ENCODE measurements at places on chromosomes 1 and 21.

DNA sequence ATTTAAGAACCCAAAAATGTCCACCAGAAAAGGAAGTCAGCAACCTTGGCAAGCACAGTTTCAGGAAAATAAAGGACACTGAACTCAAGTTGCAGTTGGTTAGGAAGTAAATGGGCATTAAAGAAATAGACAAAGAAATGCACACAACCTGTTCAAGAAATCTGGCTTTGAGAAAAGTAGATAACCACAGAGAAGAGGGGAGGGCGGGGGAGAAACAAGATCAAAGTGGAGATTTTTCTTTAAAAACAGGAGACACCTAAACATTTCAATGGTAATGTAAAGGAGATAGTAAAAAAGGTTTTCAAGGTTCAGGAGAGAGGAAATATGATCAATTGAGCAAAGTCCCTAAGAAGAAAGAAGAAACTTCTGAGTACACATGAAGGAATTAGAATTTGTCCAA, 29.1 kb downstream of the SYDE2 start:
- no peaks in the 10 kb centered on the region for H3K27me3 ChIP-seq
- H3K4me1 ChIP-seq: no peaks in the 10 kb centered on the region
- no peak overlapping the region for H3K4me3 ChIP-seq
- H3K27ac ChIP-seq: no peak overlapping the region

- peaks cover 18% of the 10 kb centered on the region for H3K27me3 ChIP-seq
- peaks cover 4% of the 10 kb centered on the region for H3K4me1 ChIP-seq
- no peak overlapping the region for H3K4me3 ChIP-seq
- no peak for DNase-seq
- H3K27ac ChIP-seq: no peak overlapping the region
Observed at GRCh38 chr1:114215436-114215835, 61.8 kb upstream of the SYT6 start.

DNA sequence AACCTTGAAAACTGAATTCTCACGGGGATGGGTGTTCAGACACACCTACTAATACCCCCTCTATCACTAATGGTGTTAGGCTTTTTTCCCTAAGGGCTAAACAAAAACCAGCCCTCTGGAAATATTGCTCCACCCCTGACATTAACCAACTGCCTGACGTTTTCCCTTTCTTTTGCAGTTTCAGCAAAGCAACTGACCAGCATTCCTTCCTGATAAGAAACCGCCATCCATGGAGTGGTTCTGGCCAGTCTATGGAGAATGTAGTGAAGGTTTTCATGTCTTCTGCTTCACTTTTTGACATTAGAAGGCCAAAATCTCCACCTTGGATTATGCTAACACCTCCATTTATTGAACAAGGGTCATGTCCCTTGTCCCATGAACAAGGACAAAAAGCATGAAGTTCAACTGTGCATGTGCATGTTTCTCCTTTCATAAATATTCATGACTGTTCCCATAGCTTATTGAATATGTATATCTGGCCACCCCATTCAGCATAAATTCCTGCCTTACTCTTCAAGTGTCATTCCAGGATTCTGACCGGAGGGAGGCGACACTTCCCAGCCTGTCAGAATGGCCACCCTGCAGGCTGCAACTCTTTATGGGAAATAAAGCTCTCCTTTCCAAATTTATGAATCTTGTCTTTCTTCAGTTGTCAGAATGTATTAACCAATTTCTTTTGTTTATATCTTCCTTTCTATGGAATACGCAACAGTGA, 314.3 kb downstream of the HHIPL2 start:
- no peak for DNase-seq
- H3K27me3 ChIP-seq: no peaks in the 10 kb centered on the region
- H3K36me3 ChIP-seq: no peaks in the 10 kb centered on the region
- H3K27ac ChIP-seq: no peak overlapping the region

DNA sequence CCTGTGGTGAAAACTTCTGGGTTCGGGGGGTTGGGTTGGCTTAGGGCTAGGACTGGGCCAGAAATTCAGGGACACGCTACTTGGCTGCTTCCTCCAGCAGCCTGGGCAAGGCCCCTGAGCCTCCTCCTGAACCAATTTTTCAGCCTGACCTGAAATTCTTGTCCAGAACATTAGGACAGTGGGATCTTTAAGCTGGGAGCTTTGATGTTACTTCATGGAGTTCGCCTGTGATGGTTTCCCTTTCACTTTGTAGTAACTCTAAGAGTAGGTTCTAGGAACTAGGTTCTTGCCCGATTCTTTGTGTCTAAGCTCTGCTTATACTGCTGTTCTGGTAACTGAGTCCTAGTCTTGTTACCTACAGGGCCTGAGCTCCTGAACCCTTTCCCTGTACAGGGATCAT, 75.3 kb downstream of the S1PR1 start:
- peak overlapping the region; percentile 73 for H3K27ac ChIP-seq
- H3K36me3 ChIP-seq: no peaks in the 10 kb centered on the region
- DNase-seq: no peak
- peak overlapping the region; percentile 65 for H3K4me3 ChIP-seq
- peaks cover 15% of the 10 kb centered on the region for H3K27me3 ChIP-seq
- peaks cover 62% of the 10 kb centered on the region for H3K4me1 ChIP-seq

DNA sequence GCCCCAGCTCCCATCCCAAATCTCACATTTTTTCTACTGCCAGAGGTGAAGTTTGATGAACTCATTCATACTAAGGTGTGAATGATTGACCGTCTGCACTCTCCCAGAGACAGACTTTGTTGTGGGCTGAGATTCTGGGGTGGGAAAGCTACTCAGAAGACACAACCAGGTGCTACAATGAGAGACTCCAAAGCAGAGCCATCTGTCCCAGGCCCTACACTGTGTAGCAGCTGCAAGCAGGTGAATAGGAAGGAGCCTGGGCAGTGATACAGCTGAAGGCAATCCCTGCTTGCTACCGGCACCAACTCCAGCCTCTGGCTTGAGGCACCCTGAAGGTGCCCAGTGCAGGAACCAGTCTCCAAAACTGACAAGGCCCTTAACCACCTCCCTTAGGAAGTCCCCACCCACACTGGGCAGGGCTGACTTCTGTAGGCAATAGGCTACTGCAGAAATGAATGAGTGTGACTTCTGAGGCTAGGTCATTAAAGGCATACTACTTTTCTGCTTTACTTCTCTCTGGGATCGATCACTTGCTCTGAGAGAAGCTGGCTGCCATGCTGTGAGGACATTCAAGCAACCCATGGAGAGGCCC, 79.7 kb upstream of the RUNX3 start:
- peaks cover 6% of the 10 kb centered on the region for H3K27me3 ChIP-seq
- DNase-seq: peak; percentile 60
- H3K4me1 ChIP-seq: peaks cover 55% of the 10 kb centered on the region

- no peaks in the 10 kb centered on the region for H3K36me3 ChIP-seq
- H3K4me3 ChIP-seq: no peak overlapping the region
- peaks cover 10% of the 10 kb centered on the region for H3K4me1 ChIP-seq
- no peak for DNase-seq
- H3K27ac ChIP-seq: no peak overlapping the region
Observed at GRCh38 chr1:205375835-205376545, 19.3 kb upstream of the KLHDC8A start.

- no peak overlapping the region for H3K4me3 ChIP-seq
- H3K36me3 ChIP-seq: no peaks in the 10 kb centered on the region
- H3K27me3 ChIP-seq: peaks cover 6% of the 10 kb centered on the region
- DNase-seq: no peak
Observed at GRCh38 chr1:27599605-27600497, 4.1 kb downstream of the AHDC1 start.

- H3K4me1 ChIP-seq: peaks cover 2% of the 10 kb centered on the region
- no peak overlapping the region for H3K27ac ChIP-seq
- H3K27me3 ChIP-seq: no peaks in the 10 kb centered on the region
- DNase-seq: no peak
Observed at GRCh38 chr1:208137193-208137592, 107.0 kb downstream of the PLXNA2 start.
